ENCODE measurements at places on chromosomes 11 and 22.

DNA sequence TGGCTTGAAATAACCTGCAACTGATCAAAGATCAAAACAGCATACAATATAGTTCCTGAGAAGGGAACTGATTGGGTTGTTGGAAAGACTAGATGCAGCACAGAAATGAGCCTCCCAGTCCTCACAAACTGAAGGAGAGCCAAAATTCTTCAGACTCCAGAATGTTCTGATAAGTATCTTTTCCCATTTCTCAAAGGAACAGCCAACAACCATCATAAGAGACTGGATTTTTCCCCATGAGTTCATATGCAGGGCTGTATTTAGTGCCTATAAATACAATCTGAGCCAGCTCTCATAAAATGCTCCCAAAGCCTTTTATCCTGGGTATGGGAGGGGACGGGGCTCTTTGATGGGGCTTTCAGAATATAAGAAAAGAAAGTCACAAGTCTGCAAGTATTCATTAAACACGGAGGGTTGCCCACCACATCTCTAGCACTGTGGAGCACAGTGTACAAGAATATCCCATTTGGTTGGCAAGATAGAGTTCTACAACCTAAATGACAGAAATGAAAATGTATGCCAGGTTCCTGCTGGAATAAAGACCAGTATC, 50.7 kb upstream of the LYVE1 start:
- DNase-seq = no peak

GRCh38 chr11:116773203-116774097, 663 bp upstream of the BUD13 start:
- DNase-seq = no peak

- no peak for DNase-seq
Measured at GRCh38 chr11:120835601-120836228, 188.2 kb upstream of the TBCEL start.

GRCh38 chr11:68439355-68440065, 21.0 kb upstream of the PPP6R3 start:
- DNase-seq = no peak

DNA sequence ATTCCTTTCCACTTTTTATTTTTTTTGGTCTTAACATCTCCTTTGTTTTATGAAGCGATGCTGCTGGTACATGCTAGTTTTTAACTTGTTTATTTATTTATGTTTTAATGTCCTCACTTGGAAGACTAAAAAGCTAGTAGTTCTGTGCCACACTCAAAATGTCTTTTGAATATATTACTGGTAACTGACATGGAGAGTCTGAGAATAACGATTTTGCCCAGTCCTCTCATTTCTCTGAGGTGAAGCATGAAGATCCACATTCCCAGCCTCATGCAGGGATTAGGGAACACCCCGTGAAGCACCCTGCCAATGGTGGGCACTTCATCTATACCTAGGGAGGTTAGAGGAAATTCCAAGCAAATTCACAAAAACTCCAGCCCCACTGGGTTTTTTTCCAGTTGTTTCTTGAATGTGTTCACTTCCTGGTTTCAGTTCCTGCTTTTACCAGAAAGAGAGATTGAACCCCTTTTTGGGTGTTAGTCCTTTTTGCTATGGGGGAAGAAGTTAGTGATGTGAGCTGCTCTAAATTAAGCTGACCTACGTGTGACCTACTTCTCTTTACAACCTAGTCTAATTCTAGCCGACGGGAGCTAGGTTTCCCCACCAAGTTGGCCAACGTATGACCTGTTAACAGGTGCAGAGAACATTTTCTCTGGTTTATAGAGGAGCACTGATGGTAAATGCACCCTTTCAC, 106.1 kb downstream of the SLC1A2 start:
- no peak for DNase-seq

DNA sequence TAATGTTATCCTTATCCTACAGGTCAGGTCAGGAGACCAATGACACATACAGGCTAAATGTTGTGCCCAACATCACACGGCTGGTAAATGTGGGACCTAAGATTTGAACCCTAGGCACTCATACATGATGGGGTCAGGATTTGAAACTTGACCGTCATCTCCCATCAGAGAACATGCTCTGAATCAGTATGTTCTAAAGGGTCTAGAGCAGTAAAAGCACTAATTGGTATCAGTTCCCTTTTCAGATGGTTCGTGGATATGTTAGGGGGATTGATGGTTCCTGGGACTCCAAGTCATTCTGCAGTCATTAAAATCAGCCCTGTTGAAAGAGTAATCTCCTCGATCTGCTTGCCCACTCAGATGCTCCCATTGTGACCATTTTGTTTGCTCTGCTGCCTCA, 65.5 kb downstream of the BMAL1 start:
- DNase-seq = no peak

- DNase-seq = peak; percentile 37
Measured at GRCh38 chr11:69227271-69227670, 66.7 kb upstream of the MYEOV start.

- no peak for DNase-seq
Measured at GRCh38 chr22:50674130-50674500, 1.5 kb downstream of the SHANK3 start.

GRCh38 chr11:110991661-110992355, 253.7 kb upstream of the POU2AF2 start:
- no peak for DNase-seq

DNA sequence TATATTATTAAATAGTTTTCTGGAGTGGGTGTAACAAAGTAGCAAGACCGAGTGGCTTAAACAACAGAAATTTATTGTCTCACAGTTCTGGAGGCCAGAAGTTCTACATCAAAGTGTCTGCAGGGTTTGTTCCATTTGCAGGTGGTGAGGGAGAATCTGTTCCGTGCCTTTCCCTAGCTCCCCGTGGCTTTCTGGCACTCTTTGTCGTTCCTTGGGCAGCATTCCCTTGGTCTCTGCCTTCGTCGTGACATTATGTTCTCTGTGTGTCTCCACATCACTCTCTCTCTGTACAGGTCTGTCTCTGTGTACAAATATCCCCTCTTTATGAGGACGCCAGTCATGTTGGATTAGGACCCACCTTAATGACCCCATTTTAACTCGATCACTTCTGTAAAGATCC, 38.2 kb downstream of the LDLRAD3 start:
- no peak for DNase-seq

- no peak for DNase-seq
Measured at GRCh38 chr11:22634897-22635629, 9.4 kb upstream of the FANCF start.

DNA sequence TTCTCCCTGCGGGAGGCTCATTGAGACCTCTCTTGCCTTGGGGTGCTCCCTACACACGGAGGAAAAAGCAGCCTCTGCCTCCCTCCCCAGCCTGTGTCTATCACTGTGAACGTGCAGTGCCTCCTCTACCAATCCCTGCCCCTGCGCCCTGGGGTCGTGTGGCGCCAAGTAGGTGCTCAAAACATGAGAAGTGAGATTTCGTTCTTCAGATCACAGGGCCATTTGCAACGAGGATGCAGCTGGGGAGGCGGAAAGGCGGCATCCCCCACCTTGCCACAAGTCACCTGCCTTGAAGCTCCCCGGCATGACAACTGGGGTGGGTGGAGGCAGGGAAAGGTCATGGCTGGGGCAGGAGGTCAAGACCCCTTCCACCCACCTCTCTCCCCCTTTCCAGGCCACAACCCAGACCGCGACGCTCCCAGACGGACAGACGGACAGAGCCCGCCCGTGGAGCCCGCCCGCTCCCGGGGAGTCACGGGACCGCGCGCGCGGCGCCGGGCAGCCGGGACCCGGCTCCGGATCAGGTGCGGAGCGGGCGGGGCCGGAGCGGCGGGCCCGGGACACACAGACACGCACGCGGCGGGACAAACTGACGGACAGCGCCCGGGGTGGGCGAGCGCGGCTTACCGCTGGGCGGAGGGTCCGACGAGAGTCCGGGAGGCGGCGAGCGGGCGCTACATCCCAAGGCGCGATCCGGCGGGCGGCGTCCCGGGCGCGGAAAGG, 485 bp downstream of the KCNJ4 start:
- DNase-seq = no peak

DNA sequence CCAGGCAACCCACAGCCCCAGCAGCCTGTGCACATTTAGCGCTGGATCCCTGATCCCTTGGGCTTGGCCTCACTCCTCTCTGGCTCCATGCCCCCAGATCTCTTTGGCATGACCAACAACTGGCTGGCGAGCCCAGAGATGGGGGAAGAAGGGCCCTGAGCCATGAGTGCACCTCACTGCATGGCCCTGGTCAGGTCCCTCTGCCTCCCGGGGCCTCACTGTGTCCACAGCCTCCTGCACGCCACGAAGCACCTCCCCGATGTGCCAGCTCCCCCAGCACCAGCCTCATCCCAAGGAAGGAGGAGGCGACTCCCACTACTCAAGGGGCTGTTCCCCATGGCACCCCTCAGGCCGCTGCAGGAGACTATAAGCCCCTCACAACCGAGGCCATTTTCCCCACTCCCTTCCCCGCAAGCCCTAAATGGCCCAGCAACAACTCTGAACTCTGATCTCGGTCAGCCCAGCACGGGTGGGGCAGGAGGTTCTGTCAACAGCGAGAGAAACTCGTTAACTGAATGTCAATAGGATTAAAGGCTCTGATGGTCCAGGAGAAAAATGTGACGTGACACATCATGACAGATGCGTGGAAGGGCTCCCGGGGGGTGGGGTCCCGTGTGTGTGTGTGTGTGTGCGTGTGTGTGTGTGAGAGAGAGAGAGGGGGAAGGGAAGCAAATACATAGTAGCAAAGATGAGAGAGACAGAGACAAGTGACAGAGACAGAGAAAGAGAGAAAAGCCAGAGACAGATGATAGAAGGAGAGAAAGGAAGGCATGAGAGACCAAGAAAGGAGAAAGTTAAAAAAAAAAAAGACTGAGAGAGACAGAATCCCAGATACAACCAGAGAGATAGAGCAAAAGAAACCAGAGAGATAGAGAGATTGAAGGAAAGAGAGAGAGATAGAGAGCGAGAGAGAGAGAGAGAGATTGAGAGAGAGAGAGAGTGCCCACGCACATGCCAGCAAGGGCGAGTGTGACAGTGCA, 28.4 kb upstream of the SYT7 start:
- DNase-seq = no peak

DNA sequence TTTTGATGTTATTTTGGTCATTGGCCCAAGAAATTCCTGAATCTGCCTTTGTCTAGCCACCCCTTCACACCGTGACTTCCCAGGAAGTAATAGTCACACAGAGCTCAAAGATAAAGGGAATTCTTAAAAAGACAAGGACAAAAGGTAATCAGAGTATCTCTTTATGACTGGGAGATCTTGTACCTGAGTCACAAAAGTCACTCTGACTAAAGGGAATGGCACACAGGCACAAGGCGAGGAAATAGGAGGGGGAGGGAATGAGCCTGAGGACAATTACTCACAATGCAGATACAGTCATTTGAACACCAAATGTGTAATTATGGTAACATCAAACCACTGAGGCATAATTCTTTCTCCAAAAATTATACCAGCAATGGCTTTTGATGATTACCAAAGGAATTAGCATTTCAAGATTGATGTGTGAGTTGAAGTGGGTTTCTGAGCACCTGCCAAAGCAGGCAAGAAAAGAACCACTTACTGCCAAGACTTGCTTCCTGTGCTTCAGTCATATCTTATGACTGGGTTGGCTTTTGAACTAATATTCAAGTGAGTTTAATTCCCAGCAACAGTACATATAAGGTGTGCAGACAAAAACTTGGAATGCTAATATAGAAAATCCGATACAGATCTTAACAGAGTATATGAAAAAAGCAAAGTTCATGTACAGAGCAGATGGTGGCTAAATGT, 856.4 kb downstream of the LRRC4C start:
- no peak for DNase-seq

- no peak for DNase-seq
Measured at GRCh38 chr11:118641397-118642019, 34.1 kb downstream of the PHLDB1 start.
